ENCODE measurements at places on chromosomes 6 and 20. TPM values are rescaled to one million over a fixed set of nuclear protein-coding genes. Genes with fewer than 3 reads are reported as not detected.
A peak's percentile ranks its signal among the peaks of the same experiment; 100 is the strongest.

- no peak for DNase-seq
Observed at GRCh38 chr6:106119546-106119945, 33.4 kb downstream of the PRDM1 start.

- DNase-seq = no peak
Observed at GRCh38 chr6:116106146-116106545, 5.5 kb downstream of the NT5DC1 start.

- DNase-seq = no peak
Observed at GRCh38 chr6:40410821-40411220, 176.3 kb downstream of the LRFN2 start.

DNA sequence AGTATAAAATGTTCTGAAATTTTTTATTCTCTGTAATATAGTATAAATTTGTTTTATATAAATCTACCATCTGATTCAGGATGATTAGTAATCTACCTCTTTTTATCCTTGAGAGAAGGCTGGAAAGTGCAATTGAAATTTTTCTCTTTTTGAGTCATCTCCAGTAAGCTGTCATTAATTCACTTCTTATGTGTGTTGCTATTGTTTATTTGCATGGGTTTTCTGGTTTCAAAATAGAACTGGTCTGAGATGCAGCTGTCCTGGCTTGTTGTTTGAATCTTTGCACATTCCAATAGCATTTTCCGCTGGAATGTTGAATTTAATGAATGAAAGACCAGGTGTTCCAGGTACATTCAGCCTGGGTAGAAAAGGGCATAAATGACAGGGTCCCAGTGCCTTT is 24.3 kb upstream of the TAB2 start:
- DNase-seq = no peak

DNA sequence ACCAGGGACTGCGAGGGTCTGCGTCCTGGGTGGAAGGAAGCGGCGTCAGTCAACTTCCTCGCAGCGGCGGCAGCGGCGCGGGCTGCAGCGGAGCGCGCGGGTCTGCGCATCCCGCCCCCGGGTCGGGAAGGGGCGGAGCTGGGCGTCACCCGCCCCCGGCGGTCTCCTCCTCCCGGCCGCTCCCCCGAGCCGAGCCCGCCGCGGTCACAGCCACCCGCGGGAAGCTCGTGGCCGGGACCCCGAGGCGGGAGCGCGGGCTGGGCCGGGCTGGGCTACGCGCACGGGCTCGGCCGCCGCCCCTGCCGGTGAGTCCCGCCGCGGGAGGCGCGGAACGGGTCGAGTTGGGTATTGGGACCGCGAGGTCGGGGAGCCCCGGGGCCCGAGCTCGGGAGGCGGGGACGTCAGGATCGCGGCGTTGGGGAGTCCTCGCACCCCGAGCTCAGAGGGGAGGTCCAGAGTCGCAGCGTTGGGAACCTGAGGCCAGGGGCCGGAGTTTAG is at the start of gene PAQR8:
TSS of gene PAQR8 (plus strand) at position 207 of the 498 bp plus-strand sequence. CDS start 41,063 bp downstream, outside the sequence.
- no peak for DNase-seq

DNA sequence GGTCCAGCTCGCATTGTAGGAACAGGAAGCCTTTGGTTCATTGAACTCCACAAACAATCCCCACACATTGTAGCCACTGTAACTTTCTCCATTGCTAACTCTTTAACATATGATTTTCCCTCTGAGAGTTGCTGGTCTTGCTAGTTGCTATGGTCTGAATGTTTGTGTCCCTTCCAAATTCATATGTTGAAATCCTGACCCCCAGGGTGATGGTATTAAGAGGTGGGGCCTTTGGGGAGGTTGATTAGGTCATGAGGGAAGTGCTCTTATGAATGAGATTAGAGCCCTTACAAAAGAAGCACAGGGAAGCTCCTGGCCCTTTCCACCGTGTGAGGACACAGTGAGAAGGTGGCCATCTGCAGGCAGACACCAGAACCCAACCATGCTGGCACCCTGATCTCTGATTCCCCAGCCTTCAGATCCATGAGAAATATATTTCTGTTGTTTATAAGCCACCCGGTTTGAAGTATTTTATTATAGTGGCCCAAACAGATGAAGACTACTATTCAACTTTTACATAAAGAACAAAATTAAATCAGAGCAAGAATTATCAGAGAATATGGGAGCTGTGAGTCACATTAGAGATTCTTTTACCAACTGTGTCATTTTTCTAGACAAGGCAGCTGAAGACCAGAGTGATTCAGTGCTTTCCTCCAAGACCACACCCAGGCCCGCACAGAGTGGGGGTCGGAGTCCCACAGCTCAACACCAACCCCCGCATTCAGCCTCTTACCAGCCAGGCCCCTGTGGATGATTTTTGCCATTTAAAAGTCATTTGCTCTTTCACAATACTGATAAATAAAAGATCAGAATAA is 143.0 kb downstream of the SAMD5 start:
- peak; percentile 10 for DNase-seq

DNA sequence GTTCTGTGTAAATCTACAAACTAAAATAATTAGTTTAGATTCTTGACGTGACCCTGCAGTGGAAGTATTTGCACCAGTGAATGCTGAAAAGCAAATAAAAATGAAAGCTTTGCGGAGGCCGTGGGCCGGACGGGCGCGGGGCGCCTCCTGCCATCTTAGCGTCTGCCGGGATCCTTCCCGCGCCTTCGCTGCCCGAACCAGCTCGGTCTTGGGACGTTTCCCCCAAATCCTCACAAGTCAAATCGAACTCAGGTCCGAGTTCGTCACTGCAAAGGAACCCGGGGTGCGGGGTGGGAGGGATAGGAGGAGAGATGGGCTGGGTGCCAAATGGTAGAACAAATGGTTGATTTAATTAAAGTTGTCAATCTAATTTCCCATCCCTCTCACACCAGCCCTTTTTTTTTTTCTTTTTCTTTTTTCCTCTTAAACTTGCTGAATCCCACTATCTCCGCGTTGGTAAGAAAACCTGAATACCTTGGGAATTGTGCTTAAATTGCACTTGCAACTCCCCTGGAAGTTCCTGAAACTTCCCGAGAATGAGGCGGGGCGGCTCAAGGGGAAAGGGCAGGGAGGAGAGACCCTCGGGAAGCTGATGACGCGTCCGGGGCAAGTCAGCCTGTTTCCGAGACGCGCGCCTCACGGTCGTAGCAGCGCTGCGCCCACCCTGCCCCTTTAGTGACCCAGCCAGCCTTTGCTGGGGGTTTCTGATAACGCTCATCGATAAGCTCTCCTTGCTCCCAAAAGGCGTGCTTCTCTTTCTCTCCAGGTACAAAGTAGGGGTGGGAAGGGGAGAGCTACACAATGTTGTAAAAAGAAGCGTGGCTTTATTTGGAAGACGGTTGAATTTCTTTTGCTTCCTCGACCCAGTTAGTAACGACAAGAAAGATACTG is 1.8 kb downstream of the GJA1 start:
- DNase-seq = no peak

- no peak for DNase-seq
Observed at GRCh38 chr6:81792826-81793225, 40.3 kb upstream of the TENT5A start.

DNA sequence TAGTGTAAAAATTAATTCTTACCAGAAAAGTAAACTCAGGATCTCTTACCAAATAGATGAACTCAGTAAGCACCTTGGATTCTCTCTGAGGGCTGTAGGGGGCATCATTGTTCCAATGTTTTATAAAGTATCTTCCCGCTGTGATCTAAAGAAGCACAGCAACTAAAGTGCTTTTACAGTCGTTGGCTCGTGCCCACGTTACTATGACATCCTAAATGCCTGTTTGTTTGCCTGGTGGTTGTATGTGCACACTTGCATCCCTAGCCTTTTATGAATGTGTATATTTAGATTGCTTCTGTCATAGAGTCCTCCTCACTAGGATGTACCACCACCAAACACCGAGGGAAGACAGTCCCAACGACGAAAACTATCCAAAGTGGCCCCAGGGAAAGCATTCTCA is 34.5 kb downstream of the SLX4IP start:
- peak; percentile 32 for DNase-seq

DNA sequence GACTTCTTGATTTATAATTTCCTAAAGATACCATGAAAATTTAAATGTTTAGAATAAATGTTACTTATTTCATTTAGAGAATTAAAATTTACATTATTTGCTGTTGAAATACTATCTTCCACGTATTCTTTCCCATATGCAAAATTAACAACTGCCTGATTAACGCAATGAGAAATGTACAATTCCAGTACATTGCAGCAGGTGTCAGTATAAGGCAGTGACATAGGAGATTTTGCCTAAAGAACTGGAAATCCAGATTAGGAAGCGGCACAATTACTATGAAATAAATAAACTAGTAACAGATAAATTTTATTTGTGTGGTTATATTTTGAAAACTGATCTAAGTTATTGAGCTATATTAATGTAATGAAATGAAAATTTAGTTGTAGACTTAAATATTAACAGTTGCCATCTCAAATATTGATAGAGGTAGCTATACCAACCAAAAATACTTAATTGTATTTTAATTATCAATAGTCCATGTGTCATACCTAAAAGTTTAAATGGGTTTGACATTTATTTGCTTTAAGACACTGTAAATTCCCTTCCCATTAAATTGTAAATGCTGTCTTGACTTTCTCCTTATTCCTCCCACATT is 300.2 kb downstream of the UTRN start:
- no peak for DNase-seq

GRCh38 chr6:47490676-47491075 is 13.1 kb downstream of the CD2AP start:
- no peak for DNase-seq

DNA sequence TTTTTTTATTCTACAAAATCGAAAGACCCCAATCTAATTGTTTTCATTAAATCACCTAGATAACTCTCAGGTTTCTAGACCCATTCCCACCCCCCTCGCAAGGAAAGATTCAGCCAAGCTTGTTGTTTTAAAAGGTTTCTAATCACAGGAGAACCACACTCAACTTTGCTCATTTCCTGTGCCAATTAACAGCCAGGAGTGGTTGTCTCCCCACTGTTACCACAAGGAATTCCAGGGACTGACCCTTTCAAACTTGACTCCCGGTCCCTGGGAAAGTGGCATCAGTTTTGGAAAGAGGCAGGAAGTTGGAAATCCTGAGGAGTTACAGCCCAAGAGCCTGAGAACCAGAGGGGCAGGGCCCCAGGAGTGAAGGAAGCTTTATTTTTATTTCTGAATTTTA is 561.3 kb upstream of the JAG1 start:
- peak; percentile 46 for DNase-seq

DNA sequence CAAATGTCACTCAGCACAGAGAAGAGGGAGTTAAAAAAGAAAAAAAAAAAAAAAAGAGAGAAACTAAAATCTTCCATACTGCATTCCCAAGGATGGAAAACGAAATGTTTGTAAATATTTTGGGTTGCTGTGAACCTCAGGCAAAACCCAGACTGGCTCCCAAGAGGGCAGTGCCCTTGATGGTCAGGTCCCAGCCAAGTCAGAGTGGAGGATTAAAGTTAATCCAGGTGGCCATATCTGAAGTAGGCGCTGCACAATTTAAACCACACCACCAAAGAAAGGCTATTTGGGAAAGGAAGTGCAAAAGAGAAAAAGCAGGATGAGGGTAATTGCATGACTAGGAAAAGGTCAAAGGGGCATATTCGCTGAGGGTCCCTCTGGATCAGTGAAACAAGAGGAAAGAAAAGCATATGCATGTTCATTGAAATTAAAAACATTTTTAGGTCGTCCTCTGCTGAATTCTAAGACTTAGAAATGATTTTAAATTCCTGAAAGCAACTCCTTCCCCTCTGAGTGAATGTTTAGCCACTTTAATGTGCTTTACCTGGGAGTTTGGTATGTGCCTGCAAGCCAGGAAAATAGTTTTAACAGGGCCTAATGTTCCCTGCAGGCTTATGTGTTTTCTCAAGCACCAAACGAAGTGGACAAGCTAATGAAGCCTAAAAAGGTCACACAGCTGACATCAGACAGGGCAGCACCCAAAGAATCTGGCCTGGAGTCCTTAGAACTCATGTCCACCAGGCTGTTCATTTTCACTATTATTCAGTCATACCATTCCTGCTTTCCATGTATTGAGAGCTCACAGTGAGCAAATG is 159.1 kb downstream of the HACE1 start:
- peak; percentile 32 for DNase-seq

- no peak for DNase-seq
Observed at GRCh38 chr20:34403908-34404307, 40.8 kb downstream of the ITCH start.

DNA sequence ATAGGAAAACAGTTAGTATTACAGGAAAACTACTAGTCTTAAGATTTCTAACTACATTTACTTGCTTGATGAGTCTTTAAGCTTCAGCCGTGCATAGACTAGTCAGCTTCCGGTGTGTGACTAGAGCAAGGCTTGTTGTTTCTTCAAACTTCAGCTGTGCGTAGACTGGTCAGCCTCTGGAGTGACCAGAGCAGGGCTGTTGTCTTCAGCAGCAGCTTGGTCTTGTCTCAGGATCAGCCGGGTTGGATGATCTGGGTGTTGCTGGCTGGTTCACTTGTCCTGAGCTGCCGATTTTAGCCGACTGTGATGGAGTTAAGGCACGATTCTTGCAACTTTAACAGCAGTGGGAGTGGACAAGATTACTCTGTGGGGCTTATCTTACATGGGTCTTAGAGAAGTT is 44.7 kb downstream of the HLA-C start:
- DNase-seq = no peak

GRCh38 chr20:48722737-48723191 is 105.0 kb downstream of the PREX1 start:
- DNase-seq = no peak

- no peak for DNase-seq
Observed at GRCh38 chr6:37600312-37600916, 97.3 kb downstream of the MDGA1 start.

DNA sequence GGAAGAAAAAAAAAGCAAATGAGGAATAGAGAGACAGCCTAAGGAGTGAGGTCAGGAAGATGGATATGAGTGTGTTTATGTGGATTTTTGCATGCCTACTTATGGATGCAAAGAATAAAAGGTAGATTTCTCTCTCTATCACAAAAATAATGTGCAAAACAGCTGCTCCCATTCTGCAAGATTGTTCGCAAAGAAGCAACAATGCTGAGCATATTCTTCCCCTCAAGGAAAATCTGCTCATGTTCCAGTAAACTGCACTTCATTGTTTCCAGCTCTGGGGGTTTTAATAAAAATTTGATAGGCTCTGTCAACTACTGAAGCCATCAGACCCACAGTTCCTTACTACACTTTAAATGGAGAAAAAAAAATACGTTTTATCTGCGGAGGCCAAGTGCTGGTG is 177.3 kb downstream of the COL9A1 start:
- DNase-seq = no peak

Gene HSPA1L
- 0.29 TPM for total RNA-seq

Gene CCDC170
- total RNA-seq = 0.06 TPM

Gene SLC22A16
- total RNA-seq = 0.14 TPM

Gene NHLRC1
- total RNA-seq = 0.40 TPM

Gene CRISP3
- not detected for total RNA-seq
